Activated CD4-positive, alpha-beta T cell treated with anti-CD3 and anti-CD28 coated beads, Interleukin-2, amount 50 U/mL, for 48 hours (primary cell): ENCODE measurements at places on chromosomes 2 and 18.
A peak's percentile ranks its signal among the peaks of the same experiment; 100 is the strongest.

- no peak for DNase-seq
These were observed 323.4 kb upstream of the RBMS1 start for GRCh38 chr2:160816916-160817499.

DNA sequence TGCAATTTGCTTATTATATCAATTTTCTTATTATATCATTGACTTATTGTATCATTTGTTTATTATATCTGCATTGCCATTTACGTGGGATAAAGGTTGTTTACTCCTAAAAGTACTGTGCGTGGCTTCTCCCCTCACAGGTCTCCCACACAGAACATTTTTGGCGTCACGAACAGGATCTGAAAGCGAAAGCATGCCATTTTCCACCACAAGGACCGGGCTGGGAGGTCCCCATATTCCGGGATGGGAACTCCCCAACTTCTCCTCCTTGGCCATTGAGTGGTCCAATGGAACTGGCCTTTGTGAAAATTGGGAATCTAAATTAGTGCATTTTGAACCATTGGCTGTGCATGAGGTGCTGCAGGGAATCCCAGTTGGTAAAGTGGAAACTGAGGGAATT is 4.8 kb upstream of the DSG2 start:
- DNase-seq, result no peak

DNA sequence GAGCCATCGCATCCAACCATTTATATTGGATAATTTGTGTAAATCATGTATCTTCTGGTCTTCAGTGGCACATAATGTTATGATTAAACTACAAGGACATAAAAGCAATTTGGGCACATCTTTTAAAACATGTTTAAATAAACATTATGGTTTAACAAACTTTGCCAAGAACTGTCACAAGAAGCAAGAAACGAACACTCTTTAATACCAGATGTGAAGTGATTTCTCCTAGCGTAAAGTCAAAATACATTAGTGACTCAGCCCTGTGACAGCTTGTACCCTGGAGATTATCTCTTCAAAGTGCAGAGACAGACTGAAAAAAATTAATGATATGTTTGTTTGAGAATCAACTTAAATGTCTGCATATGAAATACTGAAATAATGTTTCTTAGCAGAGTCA is 39.9 kb downstream of the DSEL start:
- DNase-seq, result no peak

- DNase-seq, result no peak
These were observed 15.5 kb downstream of the CEP192 start for GRCh38 chr18:13006531-13007247.

DNA sequence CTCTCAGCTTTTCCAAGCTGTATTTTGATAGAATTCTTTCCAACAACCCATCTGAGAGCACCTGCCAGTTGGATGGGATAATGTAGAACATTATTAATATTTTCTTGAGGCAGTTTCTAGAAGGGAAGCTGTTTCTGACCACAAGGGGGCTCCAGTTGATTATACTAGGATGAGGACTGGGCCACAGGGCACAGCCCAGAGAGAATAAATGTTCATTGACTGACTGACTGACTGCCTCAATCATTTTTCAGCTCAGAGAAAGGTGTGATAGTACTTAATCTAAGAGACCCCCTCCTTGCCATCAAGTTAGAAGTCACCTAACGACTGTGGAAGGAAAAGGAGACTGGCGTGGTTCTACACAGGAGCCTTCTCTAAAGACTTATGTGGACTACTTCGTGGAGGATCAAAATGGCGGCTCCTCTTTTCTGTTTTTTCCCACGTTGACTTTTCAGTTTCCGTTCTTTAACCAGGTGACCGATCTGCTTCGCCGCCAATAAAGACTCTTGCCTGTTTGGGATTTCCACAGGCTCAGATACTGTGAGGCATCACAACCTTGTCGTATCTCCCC is 31.9 kb upstream of the CREG2 start:
- DNase-seq, result peak; percentile 67

DNA sequence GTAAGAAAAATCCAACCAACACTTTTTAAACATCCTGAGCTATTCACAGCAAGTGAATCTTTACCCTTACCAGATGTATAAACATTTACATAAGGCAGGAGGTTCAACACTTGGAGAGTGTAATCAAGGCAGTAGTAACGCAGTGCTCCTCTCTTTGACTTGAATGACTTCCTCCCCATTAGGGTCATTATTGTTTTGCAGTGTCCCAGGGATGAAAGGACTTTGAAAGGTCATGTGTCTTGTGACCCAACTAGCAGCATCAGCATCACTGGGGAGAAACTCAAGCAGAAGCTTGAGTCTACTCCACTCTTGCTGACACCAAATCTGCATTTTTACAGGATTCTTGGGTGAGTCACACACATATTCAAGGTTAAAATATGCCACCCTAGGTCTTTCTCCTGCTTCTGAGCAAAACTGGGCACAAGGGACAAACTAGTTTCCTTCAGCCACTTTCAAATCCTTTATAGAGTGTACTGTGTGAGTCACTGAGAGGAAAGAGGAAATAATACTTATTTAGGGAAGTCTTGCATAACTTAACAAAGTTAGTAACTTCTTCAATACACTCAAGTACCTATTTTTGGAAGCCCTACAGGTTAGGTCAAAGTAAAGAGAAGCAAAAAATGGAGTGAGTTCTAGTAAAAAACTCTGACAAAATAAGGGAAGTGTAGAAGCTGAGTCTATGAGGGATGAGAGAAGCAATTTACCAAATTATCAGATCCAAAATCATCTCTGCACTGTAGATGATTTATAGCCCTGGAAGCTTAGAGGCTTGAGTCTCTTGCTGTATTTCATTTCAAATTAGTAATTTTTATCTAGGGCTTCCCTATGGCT is 51.0 kb upstream of the EML4 start:
- DNase-seq, result no peak

GRCh38 chr2:75792146-75792545 is 81.4 kb upstream of the GCFC2 start:
- DNase-seq, result no peak

- no peak for DNase-seq
These were observed 72.0 kb downstream of the KCNE4 start for GRCh38 chr2:223123855-223124610.

GRCh38 chr2:23698116-23698693 is 228.7 kb downstream of the ATAD2B start:
- no peak for DNase-seq

- no peak for DNase-seq
These were observed 613.4 kb downstream of the ARHGAP15 start for GRCh38 chr2:143742581-143742980.

DNA sequence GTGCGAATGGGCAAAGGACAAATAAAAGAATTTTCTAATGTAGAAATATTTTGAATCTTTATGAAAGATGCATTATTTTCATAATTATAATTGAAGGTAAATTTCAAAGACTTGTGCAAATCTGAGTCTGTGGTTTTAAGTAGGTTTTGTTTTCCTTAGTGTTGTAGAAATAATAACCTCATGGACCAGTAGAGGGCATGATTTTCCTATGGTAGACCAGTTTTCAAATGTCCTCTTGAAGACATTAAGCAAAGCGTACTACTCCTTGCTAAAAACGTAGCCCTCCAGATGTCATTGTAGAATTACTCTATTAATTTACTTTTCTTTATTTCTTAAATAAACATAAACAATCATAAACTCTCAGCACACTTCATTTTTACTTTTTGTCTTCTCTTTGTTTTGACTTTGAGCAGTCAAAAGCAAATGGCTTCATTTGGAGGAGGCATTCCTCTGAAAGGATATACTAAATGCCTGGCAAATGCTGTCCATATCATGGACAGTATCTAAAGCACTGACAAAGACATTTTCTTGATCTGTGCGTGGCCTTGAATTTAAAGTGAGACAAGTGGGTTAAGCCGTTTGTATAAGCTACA is 85.8 kb upstream of the FAM237A start:
- no peak for DNase-seq

DNA sequence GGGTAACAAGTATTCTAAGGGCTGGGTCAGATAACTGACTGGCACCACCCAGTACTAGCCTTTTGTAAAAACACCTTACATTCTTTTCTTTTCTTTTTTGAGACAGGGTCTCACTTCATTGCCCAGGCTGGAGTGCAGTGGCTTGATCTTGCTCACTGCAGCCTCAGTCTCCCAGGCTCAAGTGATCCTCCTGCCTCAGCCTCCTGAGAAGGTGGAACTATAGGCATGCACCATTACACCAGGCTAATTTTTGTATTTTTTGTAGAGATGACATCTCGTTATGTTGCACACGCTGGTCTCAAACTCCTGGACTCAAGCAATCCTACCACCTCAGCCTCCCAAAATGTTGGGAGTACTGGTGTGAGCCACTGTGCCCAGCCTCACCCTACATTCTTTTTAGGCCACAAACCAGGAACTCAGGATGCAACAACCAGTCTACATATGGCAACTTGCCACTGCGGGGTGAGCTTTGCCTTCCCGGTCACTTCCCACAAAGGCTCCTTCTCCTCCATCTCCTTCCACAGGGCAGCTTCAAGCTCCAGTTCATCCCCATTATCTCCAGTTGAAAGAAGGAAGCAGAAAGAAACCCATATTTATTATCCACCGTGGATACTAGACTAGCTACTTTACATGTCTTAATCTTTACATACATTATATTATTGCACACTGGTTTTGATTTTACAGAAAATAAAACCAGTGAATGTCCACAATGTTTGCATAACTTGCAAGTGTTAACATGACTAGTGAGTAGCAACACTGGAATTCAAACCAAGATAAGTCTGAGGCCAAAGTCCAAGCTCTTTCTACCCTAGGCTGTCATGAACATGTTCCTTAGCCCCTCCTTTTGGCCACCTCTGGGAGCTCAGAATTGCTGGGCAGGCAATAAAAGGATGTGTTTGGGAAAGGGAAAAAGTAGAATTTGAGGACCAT is 23.7 kb upstream of the AP1S3 start:
- no peak for DNase-seq

GRCh38 chr18:12737243-12737902 is 34.5 kb downstream of the PSMG2 start:
- no peak for DNase-seq
